ENCODE measurements at places on chromosomes 5 and 9.

GRCh38 chr5:89396278-89396954 lies 513.4 kb upstream of the MEF2C start:
- DNase-seq, result no peak

GRCh38 chr9:72129271-72130156 lies 19.7 kb upstream of the GDA start:
- DNase-seq, result no peak

GRCh38 chr9:114491430-114492003 lies 13.8 kb downstream of the WHRN start:
- DNase-seq, result no peak

DNA sequence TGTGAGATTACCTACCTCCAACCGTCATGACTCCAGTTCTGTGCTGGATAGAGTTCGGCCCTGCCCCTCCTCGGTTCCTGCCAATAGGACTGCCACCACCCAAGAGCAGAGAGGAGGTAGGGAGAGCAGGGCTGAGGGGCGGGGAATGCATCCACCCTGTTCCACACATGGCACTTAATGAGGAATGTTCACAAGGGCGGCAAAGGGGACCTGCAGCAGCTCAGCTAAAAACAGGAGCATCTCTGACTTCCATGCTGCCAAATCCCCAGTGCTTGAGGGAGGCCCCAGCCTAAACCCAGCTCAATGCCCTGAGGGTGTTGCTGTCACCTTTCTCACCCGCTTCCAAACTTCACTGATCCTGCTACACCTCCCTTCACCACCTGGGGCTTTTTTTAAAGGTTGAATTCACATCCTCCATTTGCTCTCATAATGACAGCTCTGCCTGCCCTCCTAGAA lies 7.8 kb upstream of the DELE1 start:
- DNase-seq, result no peak

DNA sequence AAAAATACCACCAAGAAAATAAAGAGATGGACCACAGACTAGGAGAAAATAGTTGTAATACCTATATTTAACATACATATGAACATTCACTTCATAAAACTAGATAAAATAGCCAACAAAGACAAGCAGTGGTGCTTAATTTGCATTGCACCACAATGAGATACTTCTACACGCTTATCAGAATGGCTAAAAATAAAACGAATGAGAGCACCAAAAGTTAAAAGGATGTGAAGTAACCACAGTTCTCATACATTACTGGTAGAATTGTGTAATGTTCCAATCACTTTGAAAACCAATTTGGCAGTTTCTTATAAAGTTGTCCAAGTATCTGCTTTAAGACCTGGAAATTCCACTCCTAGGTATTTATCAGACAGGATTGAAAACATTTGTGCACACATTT lies 198.9 kb upstream of the SGCD start:
- no peak for DNase-seq

DNA sequence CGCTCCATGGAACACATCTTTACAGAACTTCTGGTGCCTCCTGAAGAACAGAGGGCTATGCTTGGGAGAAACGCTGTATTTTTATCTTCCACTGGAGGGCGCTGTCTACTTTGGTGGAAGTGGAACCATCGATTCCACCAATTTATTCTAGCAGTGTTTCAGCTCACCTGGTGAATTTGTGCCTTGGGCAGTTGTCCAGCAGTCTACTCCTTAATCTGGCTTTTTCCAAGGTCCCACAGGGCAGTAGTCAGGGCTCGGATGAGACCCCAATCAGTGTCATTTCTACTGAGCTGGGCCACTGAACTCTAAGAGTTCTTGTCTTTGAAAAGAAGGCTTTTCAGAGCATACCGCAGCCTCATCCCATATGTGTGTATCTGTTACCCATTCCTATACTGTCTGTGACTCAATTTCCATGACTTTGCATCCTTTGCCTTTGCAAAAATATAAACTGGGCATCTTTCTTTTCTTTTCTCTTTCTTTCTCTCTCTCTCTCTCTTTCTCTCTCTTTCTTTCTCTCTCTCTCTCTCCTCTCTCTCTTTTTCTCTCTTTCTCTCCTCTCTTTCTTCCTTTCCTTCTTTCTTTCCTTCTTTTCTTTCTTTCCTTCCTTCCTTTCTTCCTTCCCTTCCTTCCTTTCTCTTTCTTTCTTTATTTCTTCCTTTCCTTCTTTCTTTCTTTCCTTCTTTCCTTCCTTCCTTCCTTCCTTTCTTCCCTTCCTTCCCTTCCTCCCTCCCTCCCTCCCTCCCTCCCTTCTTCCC lies 138.4 kb upstream of the ZNF618 start:
- DNase-seq, result no peak

- DNase-seq, result no peak
These were observed 488.5 kb downstream of the CTNND2 start for GRCh38 chr5:11415751-11416150.

DNA sequence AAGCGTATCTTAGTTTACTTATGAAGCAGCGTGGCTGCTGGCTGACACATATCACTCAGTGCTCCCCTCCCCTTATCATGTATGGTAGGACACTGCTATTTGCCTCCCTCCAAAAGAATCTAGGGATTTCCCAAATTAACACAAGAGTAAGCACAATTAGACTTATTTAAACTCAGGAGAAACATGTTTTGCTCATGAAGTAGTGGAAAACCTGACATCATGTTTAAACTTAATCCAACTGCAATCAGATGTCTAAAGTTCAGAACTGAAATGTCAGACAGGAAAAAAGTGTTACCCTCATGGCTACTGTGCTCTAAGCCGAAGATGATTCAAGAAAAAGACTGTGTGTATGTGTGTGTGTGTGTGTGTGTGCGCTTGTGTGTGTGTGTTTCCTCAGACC lies 324.1 kb upstream of the TNC start:
- DNase-seq, result no peak

Measured in NCI-H2107 (cell line).